Tibial nerve (tissue), 4 donors: ENCODE measurements at places on chromosomes 1 and 21. TPM values are rescaled to one million over a fixed set of nuclear protein-coding genes. Genes with fewer than 3 reads are reported as not detected.

Gene DYNLT5
- total RNA-seq: 4.5 TPM

Gene SSR2
- total RNA-seq: 193 TPM

Gene PIGR
- not detected for total RNA-seq

Gene CYP4A22
- 1.5 TPM for total RNA-seq

Gene ATP1B1
- total RNA-seq: 21.9 TPM

Gene FMO3
- total RNA-seq: 3.9 TPM

Gene STPG1
- 2.6 TPM for total RNA-seq

Gene DIO1
- not detected for total RNA-seq

Gene TTC39A
- 0.20 TPM for total RNA-seq

GRCh38 chr1:75423136-75423535, 187.8 kb downstream of the SLC44A5 start:
- no peak for DNase-seq
- H3K27me3 ChIP-seq: no peaks in the 10 kb centered on the region
- H3K36me3 ChIP-seq: no peaks in the 10 kb centered on the region
- H3K27ac ChIP-seq: no peak overlapping the region
- no peaks in the 10 kb centered on the region for H3K4me1 ChIP-seq

GRCh38 chr1:30810416-30811080, 53.0 kb upstream of the LAPTM5 start:
- no peak overlapping the region for H3K27ac ChIP-seq
- no peaks in the 10 kb centered on the region for H3K36me3 ChIP-seq
- no peak overlapping the region for H3K4me3 ChIP-seq
- H3K4me1 ChIP-seq: no peaks in the 10 kb centered on the region
- DNase-seq: no peak

- no peaks in the 10 kb centered on the region for H3K36me3 ChIP-seq
- no peak overlapping the region for H3K4me3 ChIP-seq
- H3K27ac ChIP-seq: no peak overlapping the region
These were observed 110.7 kb downstream of the RYR2 start for GRCh38 chr1:237152506-237153335.

DNA sequence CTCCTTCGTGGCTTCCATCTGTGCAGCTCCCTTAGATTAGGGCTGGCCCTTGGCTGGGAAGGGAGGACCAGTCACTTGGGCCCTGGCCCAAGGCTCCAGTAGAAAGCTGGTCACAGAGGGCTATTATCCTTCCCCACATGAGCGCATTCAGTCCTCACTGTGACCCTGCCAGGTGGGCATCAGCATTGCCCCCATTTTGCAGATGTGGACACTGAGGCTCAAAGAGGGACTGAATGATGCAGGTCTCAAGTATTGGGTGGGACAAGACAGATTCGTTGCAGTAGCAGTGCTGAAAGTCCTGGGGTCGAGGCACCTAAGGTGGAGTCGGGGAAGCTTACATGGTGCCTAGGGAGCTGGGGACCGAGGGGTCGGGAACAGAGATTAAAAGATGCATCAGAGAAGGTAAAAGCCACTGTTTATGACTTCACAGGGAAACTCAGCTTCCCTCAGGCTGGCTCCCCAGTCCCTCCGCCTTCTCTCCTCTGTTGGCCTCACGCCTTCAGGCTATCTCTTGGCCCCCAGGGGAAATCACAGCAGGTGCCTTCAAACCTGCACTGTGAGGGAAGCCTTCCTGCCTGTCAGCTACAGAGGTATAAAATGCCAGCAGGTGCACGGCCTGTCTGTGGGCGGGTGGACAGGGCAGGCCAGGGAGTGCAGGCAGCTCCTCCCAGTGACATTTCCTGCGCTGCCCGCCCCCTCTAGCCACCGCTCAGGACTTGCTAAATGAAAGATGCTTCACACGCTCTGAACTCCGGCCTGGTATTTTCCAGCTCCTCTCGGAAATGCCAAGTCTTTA, 178.4 kb downstream of the GRIK3 start:
- no peak for DNase-seq
- no peaks in the 10 kb centered on the region for H3K27me3 ChIP-seq
- no peak overlapping the region for H3K4me3 ChIP-seq
- H3K4me1 ChIP-seq: no peaks in the 10 kb centered on the region
- H3K36me3 ChIP-seq: no peaks in the 10 kb centered on the region
- no peak overlapping the region for H3K27ac ChIP-seq

- no peak for DNase-seq
- H3K27me3 ChIP-seq: no peaks in the 10 kb centered on the region
These were observed 35.6 kb downstream of the ADARB1 start for GRCh38 chr21:45109831-45110492.

DNA sequence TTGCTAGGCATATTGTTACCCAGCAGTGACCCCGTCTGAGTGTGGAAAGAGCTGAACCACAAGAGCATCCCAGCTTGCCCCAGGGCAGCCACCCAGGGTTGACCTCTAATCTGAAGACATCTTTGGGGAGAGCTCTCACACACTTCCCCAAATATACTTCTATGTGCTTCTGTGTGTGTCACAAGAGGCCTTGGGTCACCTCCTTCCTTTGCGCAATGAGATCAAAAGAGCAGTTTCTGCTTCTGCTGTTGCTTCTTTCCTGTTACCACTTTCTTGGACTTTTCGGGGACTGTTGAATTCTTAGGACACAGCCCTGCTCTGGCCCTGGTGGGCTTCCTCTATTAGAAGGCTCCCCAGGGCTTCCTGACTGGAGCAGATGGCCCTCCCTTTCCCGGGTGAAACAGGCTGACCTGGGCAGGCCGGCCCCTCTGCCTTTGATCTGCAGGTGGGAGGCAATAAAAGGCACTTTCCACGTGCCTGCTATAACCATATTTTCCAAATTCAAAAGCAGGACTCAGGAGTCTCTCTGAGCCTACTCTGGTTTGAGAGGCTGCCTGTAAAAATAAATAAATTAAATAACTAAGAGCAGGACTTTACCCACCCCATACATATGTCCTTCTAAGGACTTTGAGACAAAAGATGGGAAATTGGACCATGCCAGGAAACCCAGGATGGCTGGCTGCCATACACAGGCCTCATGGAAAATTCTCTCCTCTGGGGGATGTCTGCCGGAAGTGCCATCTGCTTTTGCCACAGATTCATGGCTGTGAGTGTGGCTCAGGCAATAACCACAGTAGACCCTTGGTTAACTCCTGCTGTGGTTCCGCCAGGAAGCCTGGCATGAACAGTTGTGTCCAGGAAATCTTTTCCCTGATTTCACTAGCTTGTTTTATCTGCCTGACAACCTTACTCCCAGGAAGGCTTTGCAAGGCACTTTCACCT, 28.3 kb upstream of the RCSD1 start:
- peak; percentile 73 for DNase-seq
- H3K4me3 ChIP-seq: no peak overlapping the region
- H3K4me1 ChIP-seq: peaks cover 28% of the 10 kb centered on the region
- H3K27me3 ChIP-seq: no peaks in the 10 kb centered on the region

DNA sequence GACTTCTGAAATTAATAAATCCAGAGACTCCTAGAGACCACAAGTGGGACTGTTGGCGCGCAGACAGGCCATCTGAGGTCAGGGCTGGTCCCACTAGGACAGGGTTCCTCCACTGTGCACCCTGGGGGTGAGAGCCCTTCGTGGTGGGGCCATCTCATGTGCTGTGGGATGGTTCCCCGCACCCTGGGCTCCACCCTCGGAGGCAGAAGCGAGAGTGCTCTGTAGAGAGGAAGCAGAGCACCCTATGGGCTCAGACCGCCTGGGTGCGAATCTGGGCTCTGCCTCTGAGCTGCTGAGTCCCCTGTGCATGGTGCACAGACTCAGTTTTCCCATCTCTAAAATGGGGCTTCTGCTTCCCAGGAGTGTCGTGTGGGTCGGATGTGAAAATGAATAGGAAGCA, 227.3 kb downstream of the NPHP4 start:
- no peaks in the 10 kb centered on the region for H3K36me3 ChIP-seq
- no peak overlapping the region for H3K27ac ChIP-seq
- no peaks in the 10 kb centered on the region for H3K27me3 ChIP-seq
- DNase-seq: no peak

GRCh38 chr1:101089613-101090338, 64.2 kb upstream of the DPH5 start:
- no peaks in the 10 kb centered on the region for H3K36me3 ChIP-seq
- no peak overlapping the region for H3K4me3 ChIP-seq
- no peaks in the 10 kb centered on the region for H3K4me1 ChIP-seq
- no peaks in the 10 kb centered on the region for H3K27me3 ChIP-seq
- no peak overlapping the region for H3K27ac ChIP-seq

GRCh38 chr21:42505090-42505726, 8.4 kb upstream of the SLC37A1 start:
- no peaks in the 10 kb centered on the region for H3K36me3 ChIP-seq
- H3K27ac ChIP-seq: no peak overlapping the region
- H3K4me1 ChIP-seq: no peaks in the 10 kb centered on the region
- H3K4me3 ChIP-seq: no peak overlapping the region
- H3K27me3 ChIP-seq: no peaks in the 10 kb centered on the region

DNA sequence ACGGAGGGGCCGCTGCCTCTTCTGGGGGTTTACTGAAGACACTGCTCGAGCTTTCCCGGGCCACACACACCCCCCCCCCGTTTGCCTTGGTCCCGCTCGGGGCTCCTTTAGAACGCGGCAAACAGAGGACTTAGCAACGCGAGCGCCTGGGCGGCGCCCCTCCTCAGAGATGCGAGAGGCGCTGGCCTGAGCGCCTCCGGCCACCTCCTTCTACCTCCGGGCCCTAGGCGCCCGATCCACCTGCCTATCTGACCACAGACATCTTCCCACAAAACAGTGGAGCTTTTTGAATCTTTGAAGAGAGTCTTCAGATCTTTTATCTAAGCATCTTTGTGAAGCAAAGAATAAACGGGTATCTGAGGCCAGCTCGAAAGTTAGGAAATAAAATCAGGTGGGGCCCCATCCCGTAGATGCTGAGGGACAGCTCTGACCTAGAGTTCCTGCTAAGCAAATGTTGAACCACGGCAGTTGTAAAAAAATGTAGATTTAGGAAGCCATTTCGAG, 436 bp upstream of the TTLL7 start:
- H3K27me3 ChIP-seq: no peaks in the 10 kb centered on the region
- H3K36me3 ChIP-seq: no peaks in the 10 kb centered on the region
- peak overlapping the region; percentile 84 for H3K4me3 ChIP-seq
- H3K27ac ChIP-seq: peak overlapping the region; percentile 94

DNA sequence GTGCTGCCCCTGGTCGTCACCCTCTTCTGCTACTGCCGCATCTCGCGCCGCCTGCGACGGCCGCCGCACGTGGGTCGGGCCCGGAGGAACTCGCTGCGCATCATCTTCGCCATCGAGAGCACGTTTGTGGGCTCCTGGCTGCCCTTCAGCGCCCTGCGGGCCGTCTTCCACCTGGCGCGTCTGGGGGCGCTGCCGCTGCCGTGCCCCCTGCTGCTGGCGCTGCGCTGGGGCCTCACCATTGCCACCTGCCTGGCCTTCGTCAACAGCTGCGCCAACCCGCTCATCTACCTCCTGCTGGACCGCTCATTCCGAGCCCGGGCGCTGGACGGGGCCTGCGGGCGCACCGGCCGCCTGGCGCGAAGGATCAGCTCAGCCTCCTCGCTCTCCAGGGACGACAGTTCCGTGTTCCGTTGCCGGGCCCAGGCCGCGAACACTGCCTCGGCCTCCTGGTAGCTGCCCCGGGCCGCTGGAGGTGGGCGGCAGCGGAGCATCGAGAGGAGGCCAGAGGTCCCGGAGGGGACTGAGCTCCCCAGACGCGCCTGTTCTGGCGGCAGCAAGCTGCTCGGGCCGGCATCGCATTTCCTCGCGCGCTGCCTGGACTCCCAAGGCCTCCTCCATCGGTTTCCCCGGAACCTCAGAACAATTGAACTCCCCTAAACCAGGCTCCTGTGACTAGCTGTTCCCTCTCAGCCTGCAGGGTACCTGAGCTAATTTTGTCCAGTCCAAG, 1.1 kb downstream of the GPR25 start:
- H3K36me3 ChIP-seq: no peaks in the 10 kb centered on the region
- H3K27ac ChIP-seq: no peak overlapping the region
- H3K4me3 ChIP-seq: no peak overlapping the region
- H3K4me1 ChIP-seq: peaks cover 11% of the 10 kb centered on the region

GRCh38 chr1:178500936-178501554, 4.3 kb upstream of the CLEC20A start:
- H3K36me3 ChIP-seq: no peaks in the 10 kb centered on the region
- no peak overlapping the region for H3K27ac ChIP-seq
- no peaks in the 10 kb centered on the region for H3K27me3 ChIP-seq
- DNase-seq: no peak

GRCh38 chr1:224454402-224455055, 19.9 kb upstream of the WDR26 start:
- H3K4me1 ChIP-seq: peaks cover 5% of the 10 kb centered on the region
- no peaks in the 10 kb centered on the region for H3K27me3 ChIP-seq
- H3K36me3 ChIP-seq: no peaks in the 10 kb centered on the region
- no peak overlapping the region for H3K4me3 ChIP-seq

DNA sequence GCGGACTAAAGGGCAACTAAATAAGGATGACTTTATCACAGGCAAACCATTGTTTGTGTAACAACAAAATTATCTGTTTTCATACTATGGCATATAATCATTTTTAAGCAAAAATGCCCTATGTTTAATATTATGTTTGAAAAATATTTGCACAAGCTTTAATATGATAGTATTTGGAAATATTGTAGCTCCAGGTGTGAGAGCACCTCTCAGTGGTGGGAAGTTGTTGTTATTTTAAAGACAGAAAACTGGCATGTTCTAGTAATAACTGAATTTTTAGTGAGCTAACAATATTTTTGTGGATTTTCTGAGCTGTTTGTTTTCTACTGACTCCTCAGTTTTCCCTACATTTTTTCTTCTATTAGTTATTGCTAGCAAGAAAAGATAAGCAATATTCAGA, 578.8 kb downstream of the KCNT2 start:
- no peaks in the 10 kb centered on the region for H3K27me3 ChIP-seq
- H3K36me3 ChIP-seq: no peaks in the 10 kb centered on the region
- H3K4me3 ChIP-seq: no peak overlapping the region
- H3K27ac ChIP-seq: no peak overlapping the region
- H3K4me1 ChIP-seq: no peaks in the 10 kb centered on the region

DNA sequence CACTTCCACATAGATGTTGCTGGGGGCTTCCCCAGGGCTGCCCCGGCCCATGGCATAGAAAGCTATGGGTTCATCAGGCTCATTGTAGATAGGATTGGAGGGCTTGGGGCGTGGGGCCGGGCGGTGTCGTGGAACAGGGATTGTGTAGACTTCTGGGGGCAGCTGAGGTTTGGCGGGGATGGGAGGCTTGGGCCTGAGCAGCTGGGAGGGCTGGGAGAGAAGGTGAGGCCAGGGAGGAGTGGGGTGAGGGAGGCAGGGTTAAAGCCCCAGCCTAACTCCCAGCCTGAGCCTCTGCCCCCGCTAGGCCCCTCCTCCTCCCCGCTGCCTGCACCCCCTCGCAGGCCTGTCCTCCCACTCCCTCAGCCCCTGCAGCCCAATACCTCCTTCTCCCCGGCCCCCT, 7.4 kb downstream of the SH2D2A start:
- DNase-seq: no peak
- no peaks in the 10 kb centered on the region for H3K27me3 ChIP-seq
- H3K4me1 ChIP-seq: no peaks in the 10 kb centered on the region
- H3K36me3 ChIP-seq: no peaks in the 10 kb centered on the region

- no peak overlapping the region for H3K4me3 ChIP-seq
- H3K27me3 ChIP-seq: no peaks in the 10 kb centered on the region
- peak; percentile 71 for DNase-seq
- no peak overlapping the region for H3K27ac ChIP-seq
- H3K4me1 ChIP-seq: peaks cover 4% of the 10 kb centered on the region
- H3K36me3 ChIP-seq: no peaks in the 10 kb centered on the region
These were observed 22.9 kb upstream of the LDLRAP1 start for GRCh38 chr1:25520446-25521061.

- H3K27ac ChIP-seq: no peak overlapping the region
- H3K36me3 ChIP-seq: no peaks in the 10 kb centered on the region
- no peaks in the 10 kb centered on the region for H3K4me1 ChIP-seq
- no peak for DNase-seq
- H3K4me3 ChIP-seq: no peak overlapping the region
- H3K27me3 ChIP-seq: no peaks in the 10 kb centered on the region
These were observed 17.4 kb downstream of the NDUFS5 start for GRCh38 chr1:39043513-39043912.
